ENCODE measurements at places on chromosomes 13 and 19.
A peak's percentile ranks its signal among the peaks of the same experiment; 100 is the strongest.

DNA sequence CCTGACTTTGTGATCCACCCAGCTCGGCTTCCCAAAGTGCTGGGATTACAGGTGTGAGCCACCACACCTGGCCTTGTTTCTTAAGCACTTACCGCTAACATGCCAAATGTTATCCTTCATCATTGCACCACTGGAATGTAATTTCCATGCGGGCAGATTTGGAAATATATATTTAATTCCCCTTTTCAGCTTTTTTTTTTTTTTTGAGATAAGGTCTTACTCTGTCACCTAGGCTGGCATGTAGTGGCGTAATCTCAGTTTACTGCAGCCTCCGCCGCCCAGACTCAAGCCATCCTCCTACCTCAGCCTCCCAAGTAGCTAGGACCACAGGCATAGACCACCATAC is 4.3 kb upstream of the UPK1A start:
- no peak for DNase-seq

- peak; percentile 42 for DNase-seq
These were observed 17.3 kb upstream of the OVOL3 start for GRCh38 chr19:36093687-36094086.

DNA sequence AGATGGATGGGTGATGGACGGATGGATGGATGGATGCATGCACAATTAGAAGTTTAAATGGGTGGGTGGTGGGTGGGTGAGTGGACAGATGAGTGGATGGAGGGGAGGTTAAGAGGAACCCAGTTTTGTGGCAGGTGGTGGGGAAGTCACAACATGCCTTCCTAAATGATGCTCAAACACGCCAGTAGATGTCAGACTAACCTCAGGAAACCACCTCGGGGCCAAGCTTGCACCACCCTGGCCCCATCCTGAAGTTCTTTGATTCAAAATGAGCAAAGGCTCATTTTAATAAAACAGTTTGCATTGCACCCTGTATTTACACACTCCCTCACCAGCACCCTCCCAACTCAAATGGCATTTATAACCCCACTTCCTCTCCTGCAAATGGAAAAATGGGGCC is 91.4 kb upstream of the CACNA1A start:
- peak; percentile 83 for DNase-seq

DNA sequence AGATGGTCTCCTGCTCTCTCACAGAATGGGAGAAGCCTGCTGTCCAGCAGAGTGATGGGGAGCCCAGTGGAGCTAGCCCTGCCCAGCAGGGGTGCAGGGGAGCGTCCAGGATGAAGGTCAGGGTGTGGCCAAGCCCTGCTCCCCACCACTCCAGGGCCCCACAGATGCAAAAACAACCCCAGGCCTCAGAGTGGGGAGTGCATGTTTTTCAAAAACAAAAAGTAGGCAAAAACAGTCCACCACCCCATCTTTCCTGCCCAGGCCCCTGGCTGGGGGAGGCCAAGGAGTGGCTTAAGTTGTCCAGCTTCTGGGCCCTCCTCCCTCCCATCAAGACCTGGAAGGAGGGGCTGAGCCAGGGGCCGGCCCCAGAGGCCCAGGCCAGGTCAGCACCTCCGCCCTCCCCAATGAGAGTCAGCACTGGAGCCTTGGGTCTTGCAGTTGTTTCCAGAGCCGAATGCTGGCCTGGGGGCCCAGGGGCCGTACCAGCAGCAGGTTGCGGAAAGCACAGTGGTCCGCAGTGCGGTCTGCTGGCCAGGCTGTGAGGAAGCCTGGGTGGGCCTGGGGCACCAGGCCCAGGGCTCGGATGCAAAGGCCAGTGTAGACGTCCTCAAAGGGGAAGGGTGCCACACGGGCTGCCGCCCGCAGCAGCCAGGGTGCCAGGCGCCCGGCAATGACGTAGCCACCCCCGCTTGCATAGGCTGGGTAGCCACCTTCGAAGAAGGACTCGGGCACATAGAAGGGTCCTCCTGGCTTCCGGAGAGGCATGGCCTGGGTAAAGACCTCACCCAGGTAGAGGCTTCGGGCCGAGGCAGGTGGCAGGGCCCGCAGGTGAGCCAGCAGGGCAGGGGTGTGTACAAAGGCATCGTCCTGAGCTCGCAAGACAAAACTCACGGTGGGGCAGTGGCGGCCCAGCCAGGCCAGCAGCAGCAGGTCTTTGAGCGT is 1.7 kb downstream of the B3GNT8 start:
- no peak for DNase-seq

GRCh38 chr19:7602240-7602934 is 6.7 kb downstream of the CAMSAP3 start:
- no peak for DNase-seq

- DNase-seq = no peak
These were observed 8.9 kb upstream of the CRTC1 start for GRCh38 chr19:18674616-18675015.

- DNase-seq = no peak
These were observed 410 bp downstream of the PIN1 start for GRCh38 chr19:9835507-9835949.

GRCh38 chr13:76385586-76385985 is 500.6 kb downstream of the KCTD12 start:
- no peak for DNase-seq

DNA sequence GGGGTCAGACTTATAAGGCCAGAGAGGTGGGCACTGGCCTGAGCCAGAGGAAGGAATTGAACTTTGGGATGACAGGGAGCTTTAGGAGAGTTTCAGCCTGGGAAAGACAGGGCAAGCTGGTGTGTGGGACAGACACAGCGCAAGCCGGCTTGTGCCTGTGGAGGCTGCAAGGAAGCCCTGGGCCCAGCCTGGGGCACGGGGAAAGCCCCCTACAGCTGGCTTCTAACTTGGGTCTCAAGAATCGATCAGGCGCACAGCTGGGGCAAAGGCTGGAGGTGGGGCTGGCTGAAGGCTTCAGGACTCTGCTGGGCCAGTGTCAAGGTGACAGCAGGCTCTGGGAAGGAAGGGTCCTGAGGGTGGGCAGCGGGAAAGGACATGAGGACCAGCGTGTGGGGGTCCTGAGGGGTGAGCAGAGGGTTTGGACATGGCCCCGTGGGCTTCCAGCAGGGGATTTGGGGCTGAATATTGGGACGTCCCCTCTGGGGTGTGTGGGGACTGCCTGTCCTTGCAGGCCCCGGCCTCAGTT is 3.0 kb downstream of the PTOV1 start:
- no peak for DNase-seq

GRCh38 chr19:1317274-1318003 is 31.8 kb downstream of the EFNA2 start:
- no peak for DNase-seq

Measured in astrocyte of the hippocampus (primary cell).